ENCODE measurements at places on chromosomes 1 and 21. TPM values are rescaled to one million over a fixed set of nuclear protein-coding genes. Genes with fewer than 3 reads are reported as not detected.
A peak's percentile ranks its signal among the peaks of the same experiment; 100 is the strongest.

DNA sequence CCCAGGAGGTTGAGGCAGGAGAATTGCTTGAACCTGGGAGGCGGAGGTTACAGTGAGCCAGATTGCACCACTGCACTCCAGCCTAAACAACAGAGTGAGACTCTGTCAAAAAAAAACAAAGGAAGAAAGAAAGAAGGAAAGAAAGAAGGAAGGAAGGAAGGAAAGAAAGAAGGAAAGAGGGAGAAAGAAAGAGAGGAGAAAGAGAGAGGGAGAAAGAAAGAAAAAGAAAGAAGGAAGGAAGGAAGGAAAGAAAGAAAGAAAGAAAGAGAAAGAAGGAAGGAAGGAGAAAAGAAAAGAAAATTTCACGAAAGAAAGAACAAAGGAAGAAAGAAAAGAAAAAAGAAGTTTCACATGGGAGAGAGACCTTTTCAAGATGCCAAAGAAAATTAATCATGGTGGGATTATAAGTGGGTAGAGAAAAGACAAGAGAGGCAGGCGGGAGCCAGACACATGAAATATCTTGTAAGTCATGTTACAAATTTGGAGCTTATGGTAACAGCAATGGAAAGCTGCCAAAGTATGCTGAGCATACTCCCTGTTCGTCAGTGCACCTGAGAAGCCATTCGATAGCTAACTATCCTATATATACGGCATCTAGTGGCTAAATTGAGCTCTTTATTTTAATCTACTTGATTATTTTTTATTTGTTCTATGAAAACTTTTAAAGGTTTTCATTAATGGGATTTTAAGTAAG lies 41.3 kb upstream of the TNFSF4 start:
- DNase-seq: no peak

- no peak for DNase-seq
These were observed 16.7 kb downstream of the FMO3 start for GRCh38 chr1:171107262-171107940.

DNA sequence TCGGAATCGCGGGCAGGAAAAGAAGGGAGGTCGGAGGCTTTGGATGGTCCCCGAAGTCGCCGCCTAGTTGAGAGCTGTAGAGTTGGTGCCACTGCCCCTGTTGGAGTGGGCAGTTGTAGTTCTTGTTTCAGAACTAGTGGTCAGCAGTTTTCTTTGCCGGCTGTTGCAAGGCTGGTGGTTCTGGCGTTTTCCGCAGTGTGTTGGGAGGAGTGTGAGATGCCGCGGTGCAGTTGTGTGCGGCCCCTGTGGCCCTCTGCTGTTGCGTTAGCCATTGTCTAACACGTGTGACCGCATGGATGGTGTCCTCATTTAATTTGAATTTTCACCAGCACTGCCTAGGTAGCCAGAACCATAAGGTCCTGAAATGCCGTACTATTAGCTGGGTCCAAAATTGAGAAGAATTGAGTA lies 1.4 kb downstream of the ARF1 start:
- DNase-seq: no peak

DNA sequence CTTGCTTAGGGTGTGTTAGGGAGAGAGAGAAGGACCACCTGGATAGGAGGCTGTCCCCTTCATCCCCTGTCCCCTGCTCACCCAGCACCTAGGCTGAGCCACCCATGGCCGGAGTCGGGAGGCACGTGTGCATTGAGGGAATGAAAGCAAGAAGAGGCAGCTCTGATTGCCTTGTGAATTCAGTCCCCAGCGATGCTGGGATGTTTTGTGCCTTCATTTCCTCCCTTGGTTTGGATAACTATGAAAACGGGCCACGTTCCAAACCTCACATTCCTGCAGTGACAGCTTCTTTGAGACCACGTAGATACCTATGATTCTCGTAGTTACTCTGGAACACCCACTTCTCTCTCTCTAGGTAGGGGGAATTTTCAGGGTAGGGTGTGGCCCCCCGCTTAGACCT lies 67.1 kb downstream of the MAN1C1 start:
- peak; percentile 70 for DNase-seq

DNA sequence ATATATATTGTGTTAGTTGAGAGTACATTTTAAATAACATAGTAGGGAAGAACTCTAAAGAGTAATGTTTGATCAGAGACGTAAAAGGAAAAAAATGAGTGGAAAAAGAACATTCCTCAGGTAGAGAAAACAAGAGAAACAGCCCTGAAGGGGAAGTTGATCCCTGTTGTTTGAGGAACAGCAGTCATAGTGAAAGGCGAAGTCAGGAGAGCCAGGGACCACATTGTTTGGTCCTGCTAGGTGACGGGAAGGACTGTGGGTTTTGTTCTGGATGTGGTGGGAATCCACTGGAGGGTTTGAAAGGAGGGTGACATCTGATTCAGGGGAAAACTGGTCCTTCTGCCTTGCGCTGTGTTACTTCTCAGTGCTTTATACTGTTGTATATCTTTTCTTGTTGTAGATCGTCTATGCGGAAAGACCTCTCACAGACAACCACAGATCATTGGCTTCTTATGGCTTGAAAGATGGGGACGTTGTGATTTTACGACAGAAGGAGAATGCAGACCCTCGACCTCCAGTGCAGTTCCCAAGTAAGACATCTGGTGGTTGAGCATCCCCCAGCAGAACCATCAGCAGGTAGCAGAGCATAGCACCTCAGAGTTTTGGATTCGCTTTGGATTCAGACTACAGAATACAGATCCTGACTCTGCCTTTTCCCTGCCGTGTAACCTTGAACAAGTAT lies 9.2 kb downstream of the DDI2 start:
- no peak for DNase-seq

GRCh38 chr1:11501491-11501897 lies 22.5 kb downstream of the DISP3 start:
- DNase-seq: no peak

DNA sequence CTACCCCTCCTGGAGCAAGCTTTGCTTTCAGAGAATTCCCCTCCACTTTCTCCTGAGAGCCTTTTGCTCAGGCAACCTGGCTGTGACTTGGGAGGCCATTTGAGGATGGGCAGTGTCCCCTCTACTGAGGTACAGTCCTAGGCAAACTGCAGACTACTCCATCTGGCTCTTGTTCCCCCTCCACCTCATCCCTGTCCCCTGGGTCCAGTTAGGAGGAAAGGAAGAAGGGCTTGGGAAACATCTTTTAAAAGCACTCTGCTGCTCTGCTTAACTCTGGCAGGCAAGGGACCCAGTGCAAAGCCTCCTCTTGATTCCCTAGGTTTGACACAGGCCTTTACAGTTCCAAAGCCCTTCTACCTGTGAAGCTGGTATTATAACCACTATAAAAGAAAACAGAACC lies 108.2 kb downstream of the NAV1 start:
- DNase-seq: no peak

DNA sequence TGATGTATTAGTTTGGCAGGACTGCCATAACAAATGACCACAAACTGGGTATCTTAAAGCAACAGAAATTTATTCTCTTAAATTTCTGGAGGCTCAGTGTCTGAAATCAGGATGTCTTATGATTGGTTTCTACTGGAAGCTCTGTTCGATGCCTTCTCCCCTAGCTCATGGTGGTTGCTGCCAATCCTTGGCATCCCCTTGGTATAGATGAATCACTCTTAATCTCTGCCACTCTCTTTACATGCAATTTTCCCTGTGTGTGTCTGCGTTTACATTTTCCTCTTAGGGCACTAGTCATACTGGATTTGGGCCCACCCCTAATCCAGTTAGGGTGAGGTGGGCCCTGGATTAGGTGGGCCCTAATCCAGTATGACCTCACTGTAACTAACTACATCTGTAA lies 54.7 kb upstream of the MPC2 start:
- peak; percentile 5 for DNase-seq

DNA sequence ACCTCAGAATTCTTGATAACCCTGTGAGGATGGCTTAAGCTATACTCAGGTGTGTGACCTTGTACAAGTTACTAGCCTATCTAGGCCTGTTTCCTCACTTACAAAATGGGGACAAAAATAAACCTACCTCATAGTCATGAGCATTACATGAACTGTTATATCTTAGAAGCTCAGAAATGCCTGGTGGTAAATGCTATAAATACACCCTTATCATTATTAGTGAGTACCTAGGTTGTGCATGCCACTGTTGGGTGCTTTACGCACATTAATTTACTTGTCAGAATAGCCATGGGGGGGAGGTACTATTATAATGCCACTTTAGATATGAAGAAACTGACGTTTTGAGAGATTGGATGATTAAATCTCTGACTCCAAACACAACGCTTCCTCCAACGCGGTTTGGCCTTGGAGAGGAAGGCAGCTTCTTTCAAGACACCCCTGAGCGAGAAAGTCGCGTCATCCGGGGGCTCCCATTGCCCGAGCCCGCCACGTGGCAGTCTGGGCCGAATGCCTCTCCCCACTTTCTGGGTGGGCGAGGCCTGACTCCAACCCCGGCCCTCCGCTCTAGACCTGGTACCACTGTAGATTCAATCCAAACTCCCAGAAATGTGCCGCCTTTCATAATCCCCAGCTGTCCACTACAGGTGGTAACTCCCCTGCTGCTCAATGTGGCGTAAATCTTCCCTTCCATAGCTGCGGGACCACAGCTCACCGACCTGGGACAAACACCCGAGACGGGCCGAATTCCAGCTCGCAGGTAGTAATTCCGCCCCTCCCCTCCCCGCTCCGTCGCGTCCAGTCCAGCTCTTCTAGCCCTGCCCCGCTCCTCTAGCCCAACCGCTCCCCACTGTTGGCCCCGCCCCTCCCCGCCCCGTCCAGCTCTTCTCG lies 771 bp upstream of the RAD54L start:
- DNase-seq: peak; percentile 67

The LAPTM5 gene
- 0.21 TPM for total RNA-seq

The FCGR2B gene
- total RNA-seq: not detected

The RHEX gene
- total RNA-seq: not detected

The RASSF5 gene
- 1.5 TPM for total RNA-seq

The KRTAP22-2 gene
- not detected for total RNA-seq

The APCS gene
- not detected for total RNA-seq

The ZFYVE9 gene
- 11.8 TPM for total RNA-seq

The ZYG11A gene
- total RNA-seq: 3.0 TPM

The IFI44L gene
- total RNA-seq: 1.5 TPM

The RIMKLA gene
- total RNA-seq: 3.7 TPM

The TAF1A gene
- 36.3 TPM for total RNA-seq

The CD1B gene
- total RNA-seq: not detected

The KRTAP11-1 gene
- not detected for total RNA-seq

The RAB7B gene
- 2.7 TPM for total RNA-seq

The SLAMF1 gene
- total RNA-seq: not detected
